ENCODE measurements at places on chromosomes 3 and 15.

DNA sequence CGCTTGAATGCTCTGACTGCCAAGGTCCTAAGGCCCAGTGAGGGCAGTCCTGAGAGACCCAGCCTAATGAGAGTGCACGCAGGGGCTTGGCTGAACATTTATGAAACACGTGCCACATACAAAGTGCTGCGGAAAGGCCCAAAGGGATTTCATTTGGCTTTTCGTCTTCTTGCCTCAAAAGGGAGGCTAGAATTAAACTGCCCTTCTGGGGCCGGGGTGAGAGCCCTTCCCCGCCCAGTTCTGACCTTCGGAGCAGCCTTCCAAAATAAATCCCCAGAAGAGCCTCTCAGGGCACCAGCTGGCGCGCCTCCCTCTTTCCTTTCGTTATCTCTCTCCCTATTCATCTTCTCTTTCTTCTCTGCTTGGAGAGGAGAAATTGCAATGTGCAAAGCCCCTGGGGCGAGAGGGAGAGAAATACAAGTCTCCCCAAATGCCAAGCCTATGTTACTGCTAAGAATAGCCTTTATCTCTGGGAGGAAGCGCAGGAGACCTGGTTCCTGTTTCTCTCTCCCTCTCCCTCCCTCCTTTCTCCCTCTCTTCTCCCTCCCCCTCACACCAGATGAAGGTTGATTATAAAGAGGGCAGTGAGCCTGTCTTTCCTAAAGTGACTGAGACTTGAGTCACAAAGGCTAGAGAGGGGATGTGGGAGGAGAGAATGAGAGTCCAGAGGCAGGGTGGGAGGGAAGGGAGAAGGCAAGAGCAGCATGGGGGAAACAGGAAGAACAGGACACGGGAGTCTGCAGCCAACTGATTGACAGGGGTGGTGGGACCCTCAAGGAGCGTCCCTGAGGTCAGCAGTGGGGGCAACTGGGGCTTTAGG lies 36.7 kb upstream of the NDUFB4 start:
- H3K27ac ChIP-seq, result peak overlapping the region; percentile 86
- H3K4me3 ChIP-seq, result peak overlapping the region; percentile 46
- H3K27me3 ChIP-seq, result no peaks in the 10 kb centered on the region
- no peak for DNase-seq
- peaks cover 14% of the 10 kb centered on the region for H3K4me1 ChIP-seq
- no peaks in the 10 kb centered on the region for H3K36me3 ChIP-seq

- no peak overlapping the region for H3K4me3 ChIP-seq
- no peak overlapping the region for H3K27ac ChIP-seq
- peak; percentile 48 for DNase-seq
- no peaks in the 10 kb centered on the region for H3K36me3 ChIP-seq
- no peaks in the 10 kb centered on the region for H3K27me3 ChIP-seq
Measured at GRCh38 chr3:53803124-53803815, 42.9 kb downstream of the CHDH start.

- no peak for DNase-seq
- H3K36me3 ChIP-seq, result no peaks in the 10 kb centered on the region
- H3K27ac ChIP-seq, result no peak overlapping the region
Measured at GRCh38 chr15:38666865-38667510, 102.4 kb upstream of the RASGRP1 start.

DNA sequence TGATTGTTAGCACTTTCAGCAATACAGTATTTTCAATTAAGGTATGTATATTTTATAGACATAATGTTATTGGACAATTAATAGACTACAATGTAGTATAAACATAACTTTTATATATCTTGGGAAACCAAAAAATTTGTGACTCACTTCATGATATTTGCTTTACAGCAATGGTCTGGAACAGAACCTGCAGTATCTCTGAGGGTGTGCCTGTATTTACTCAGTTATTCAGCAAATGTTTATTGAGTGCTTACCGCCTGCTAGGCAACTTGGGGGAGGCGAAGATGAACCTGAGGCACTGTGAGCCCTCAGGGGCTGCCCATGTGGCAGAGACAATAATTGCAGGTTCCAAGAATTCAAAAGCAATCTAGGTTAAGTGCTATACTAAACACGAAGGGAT lies 144.8 kb downstream of the GABRB3 start:
- H3K4me1 ChIP-seq, result no peaks in the 10 kb centered on the region
- DNase-seq, result no peak
- no peaks in the 10 kb centered on the region for H3K36me3 ChIP-seq
- peak overlapping the region; percentile 33 for H3K4me3 ChIP-seq
- no peaks in the 10 kb centered on the region for H3K27me3 ChIP-seq

DNA sequence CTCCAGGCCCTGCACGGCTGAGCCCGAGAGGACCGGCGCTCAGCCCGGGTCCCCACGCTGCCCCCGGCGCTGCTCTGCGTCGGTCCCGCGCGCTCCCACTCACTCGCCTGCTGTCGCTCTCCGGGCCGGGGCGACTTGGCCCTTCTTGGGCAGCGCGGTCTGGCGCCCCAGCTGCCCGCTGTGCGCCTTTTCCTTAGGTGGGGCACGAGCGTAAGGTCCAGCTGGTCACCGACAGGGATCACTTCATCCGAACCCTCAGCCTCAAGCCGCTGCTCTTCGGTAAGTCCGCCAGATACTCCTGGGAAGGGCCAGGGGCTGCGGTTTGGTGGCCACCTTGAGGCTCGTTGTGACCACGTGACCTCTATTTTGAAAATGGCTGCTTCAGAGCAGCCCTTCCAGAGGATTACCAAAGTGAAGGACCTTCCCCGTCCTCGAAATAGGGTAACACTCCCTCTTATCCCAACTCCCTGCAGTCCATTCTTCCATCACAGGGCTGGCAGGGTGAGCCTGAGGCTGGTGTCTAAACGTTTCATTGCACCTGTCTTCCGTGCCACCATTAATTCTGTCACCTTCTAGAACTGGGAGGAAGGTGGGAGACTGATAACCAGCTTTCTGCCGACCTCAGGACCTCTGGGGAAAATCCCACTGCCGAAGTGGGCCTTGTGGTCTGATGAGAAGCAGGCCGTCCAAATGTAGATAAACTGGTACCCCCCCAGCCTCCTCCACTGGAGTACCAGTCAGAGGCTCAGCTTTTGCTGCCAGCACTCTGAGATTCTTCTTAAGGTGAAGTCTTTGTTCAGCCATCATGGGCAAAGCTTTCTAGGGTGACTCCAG lies 812 bp downstream of the P4HTM start:
- no peaks in the 10 kb centered on the region for H3K27me3 ChIP-seq
- peak overlapping the region; percentile 91 for H3K27ac ChIP-seq
- no peak for DNase-seq
- H3K36me3 ChIP-seq, result peaks cover 10% of the 10 kb centered on the region

- no peaks in the 10 kb centered on the region for H3K27me3 ChIP-seq
- no peaks in the 10 kb centered on the region for H3K4me1 ChIP-seq
- no peak overlapping the region for H3K4me3 ChIP-seq
- DNase-seq, result no peak
Measured at GRCh38 chr3:10695595-10696285, 120.3 kb upstream of the SLC6A11 start.

GRCh38 chr3:14562121-14562890 lies 22.2 kb upstream of the GRIP2 start:
- no peak overlapping the region for H3K27ac ChIP-seq
- H3K27me3 ChIP-seq, result peaks cover 15% of the 10 kb centered on the region
- no peaks in the 10 kb centered on the region for H3K4me1 ChIP-seq
- no peak overlapping the region for H3K4me3 ChIP-seq

DNA sequence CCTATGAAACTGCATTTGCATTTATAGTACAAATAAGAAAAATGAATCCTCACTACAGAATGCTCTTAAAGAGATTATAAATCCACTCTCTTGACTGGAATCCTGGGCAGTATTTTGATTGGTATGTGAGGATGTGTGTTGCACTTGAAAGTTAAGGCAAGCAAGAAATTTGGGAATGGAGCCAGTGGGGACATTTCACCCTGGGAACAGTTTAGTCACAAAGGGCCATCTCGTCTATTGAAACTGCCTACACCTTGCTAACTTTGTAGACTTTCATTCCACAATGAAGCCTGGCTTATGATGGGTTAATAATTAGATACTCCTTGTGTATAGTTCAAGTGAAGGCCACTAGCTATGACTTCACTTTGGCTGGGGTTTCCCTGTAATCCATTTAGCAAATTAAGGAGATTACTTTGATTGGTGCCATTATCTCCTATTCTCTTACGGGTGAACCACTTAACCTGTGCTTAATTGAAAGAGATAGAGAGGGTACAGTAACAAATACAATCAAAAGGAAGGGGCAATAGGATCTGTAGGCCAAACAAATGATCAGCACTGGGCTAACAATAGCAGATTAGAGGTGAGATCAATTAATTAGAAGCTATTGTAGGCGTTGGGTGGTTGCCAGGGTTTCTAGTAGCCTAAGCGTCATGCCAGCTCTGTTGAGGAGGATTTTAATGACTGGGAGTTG lies 146.9 kb upstream of the RARB start:
- no peaks in the 10 kb centered on the region for H3K27me3 ChIP-seq
- no peak for DNase-seq
- no peaks in the 10 kb centered on the region for H3K36me3 ChIP-seq
- H3K4me3 ChIP-seq, result no peak overlapping the region

- no peak for DNase-seq
- no peaks in the 10 kb centered on the region for H3K27me3 ChIP-seq
- no peaks in the 10 kb centered on the region for H3K4me1 ChIP-seq
- no peak overlapping the region for H3K27ac ChIP-seq
Measured at GRCh38 chr15:39761006-39761405, 21.6 kb downstream of the FSIP1 start.

GRCh38 chr3:120364821-120365220 lies 15.7 kb upstream of the LRRC58 start:
- no peaks in the 10 kb centered on the region for H3K27me3 ChIP-seq
- no peaks in the 10 kb centered on the region for H3K4me1 ChIP-seq
- no peak overlapping the region for H3K4me3 ChIP-seq
- H3K27ac ChIP-seq, result no peak overlapping the region
- no peaks in the 10 kb centered on the region for H3K36me3 ChIP-seq

GRCh38 chr15:66040211-66040892 lies 171.1 kb downstream of the RAB11A start:
- H3K4me3 ChIP-seq, result no peak overlapping the region
- H3K4me1 ChIP-seq, result no peaks in the 10 kb centered on the region
- no peaks in the 10 kb centered on the region for H3K36me3 ChIP-seq
- no peak overlapping the region for H3K27ac ChIP-seq
- no peak for DNase-seq
- peaks cover 24% of the 10 kb centered on the region for H3K27me3 ChIP-seq

GRCh38 chr15:63111481-63111880 lies 10.2 kb upstream of the LACTB start:
- H3K27ac ChIP-seq, result no peak overlapping the region
- no peak for DNase-seq
- H3K36me3 ChIP-seq, result no peaks in the 10 kb centered on the region

- DNase-seq, result no peak
- peaks cover 7% of the 10 kb centered on the region for H3K36me3 ChIP-seq
- no peaks in the 10 kb centered on the region for H3K27me3 ChIP-seq
- no peak overlapping the region for H3K27ac ChIP-seq
- H3K4me3 ChIP-seq, result no peak overlapping the region
Measured at GRCh38 chr3:10213156-10213792, 35.0 kb upstream of the TATDN2 start.

GRCh38 chr3:186241910-186242821 lies 119.9 kb downstream of the DGKG start:
- peaks cover 14% of the 10 kb centered on the region for H3K4me1 ChIP-seq
- H3K27me3 ChIP-seq, result no peaks in the 10 kb centered on the region
- H3K4me3 ChIP-seq, result peak overlapping the region; percentile 42
- peak overlapping the region; percentile 17 for H3K27ac ChIP-seq

Data from upper lobe of right lung (tissue), 1 donor.